ENCODE measurements at places on chromosomes 11 and 22.

DNA sequence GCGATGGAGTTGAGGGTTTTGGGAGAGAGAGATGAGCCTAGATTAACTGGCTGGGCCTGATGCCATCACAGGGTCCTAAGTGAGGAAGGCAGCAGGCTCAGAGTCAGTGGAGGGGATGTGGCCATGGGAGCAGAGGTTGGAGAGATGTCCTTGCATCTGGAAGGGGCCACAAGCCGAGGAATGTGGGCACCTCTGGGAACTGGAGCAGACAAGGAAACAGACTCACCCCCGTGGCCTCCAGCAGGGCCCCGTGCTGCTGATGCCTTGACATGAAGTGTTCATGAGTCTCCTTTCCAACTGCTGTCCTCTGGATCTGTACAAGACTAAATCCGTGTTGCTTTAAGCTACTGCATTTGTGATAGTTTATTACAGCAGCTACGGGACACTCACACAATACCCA is 49.2 kb downstream of the SHISAL1 start:
- no peak for DNase-seq

GRCh38 chr11:74299015-74299414 is 12.4 kb downstream of the P4HA3 start:
- DNase-seq, result no peak

- no peak for DNase-seq
Observed at GRCh38 chr11:102494216-102494615, 36.3 kb downstream of the MMP7 start.

DNA sequence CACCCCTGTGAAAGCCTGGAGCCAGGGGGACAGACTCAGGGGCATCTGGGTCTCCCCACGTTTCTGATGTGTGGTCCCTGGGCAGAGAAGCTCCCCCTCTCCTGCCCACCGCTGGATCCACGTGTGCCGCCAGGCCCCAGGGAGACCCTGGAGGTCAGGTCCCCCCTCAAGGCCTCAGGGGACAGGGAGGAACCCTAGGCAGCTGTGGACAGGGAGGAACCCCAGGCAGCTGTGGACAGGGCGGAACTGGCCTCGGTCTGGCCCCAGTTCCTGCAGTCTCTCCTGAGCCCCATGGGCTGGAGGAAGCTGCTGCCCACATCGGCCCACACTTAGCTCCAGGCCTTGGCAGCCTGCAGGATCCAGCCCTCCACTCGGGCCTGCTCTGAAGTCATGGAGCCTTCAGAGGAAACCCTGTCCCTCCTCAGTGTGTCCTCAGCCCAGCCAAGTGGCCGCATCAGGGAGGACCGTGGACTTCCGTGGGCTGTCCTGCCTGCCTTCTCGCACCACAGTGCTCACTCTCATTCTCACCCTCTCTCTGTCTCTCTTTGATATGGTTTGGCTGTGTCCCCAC is 127.7 kb downstream of the BRD1 start:
- DNase-seq, result no peak

DNA sequence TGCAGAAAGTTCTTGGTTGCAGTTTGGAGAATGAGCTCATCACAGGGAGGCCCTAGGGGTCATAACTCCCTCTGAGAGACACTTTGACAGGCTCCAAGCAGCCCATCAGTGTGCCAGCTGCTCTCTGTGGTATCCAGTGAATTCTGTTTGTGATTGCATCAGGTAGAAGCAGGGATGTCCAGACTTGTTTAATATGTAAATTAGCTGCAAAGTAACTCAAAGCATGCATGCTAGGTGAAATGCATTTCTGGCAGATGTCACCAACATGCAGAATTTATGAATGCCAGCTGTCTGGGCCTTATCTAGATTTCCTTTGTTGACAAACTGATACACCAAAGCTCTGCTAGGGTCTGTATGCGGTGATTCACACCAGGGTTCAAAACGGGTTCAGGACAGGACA is 123.6 kb upstream of the MTNR1B start:
- no peak for DNase-seq

DNA sequence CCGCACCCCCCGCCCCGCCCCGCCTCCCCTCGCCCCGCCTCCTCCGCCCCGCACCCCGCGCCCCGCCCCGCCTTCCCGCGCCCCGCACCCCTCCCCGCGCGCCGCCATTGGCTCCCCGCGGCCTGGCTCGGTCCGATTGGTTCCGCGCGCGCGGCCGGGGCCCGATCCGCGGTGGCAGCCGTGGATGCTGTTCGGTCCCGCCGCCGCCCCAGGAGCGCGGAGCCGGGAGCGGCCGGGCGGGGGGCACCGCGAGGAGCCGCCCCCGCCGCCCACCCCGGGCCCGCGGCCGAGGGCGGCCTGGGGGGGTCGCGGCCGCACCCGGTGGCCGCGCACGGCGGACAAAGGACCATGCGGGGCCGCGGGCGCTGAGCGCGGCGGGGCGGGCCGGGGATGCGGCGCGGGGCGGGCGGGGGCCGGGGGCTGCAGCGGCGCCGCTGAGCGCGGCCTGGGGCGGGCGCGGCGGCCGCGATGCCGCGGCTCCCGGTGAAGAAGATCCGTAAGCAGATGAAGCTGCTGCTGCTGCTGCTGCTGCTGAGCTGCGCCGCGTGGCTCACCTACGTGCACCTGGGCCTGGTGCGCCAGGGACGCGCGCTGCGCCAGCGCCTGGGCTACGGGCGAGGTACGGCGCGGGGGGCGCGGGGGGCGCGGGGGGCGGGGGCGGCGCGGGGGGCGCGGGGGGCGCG is at the start of gene B4GALNT4:
TSS of gene B4GALNT4 (plus strand) at position 164 of the 683 bp plus-strand sequence. CDS start at position 469, 305 bp downstream.
- no peak for DNase-seq

- DNase-seq, result no peak
Observed at GRCh38 chr22:49951000-49951677, 9.4 kb upstream of the PIM3 start.

DNA sequence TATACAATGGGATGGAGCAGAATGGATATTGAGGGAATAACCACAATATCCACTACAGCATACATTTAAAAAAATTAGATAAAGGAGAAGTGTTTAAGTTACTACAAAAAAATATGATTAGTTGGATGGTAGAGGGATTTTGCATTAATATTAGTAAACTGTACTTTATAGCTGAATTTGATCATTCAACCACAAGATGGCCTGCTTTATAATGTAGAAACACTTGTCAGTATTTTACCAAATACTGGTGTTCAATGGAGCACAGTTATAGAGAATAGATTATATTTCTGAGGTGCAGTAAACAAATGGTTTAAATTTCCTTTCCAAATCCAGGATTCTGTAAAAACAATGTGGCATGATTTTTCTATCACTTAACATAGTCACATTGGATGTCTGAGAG is 818.8 kb upstream of the CHORDC1 start:
- no peak for DNase-seq

DNA sequence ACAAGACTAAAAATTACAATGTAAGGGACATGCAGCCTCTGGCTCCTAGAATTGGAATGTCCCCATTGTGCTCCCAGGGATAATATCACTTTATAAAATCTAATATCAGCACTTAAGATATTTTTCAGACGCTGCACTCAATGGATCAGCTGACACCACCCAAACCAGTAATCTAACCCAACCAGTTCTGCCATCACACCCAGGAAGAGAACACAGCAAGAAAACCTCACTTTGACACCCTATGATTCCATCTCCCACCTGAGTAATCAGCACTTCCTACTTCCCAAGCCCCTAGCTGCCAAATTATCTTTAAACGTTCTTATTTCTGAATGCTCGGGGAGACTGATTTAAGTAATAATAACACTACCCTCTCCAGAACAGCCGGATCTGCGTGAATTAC is 2.6 kb downstream of the CASP4 start:
- no peak for DNase-seq

DNA sequence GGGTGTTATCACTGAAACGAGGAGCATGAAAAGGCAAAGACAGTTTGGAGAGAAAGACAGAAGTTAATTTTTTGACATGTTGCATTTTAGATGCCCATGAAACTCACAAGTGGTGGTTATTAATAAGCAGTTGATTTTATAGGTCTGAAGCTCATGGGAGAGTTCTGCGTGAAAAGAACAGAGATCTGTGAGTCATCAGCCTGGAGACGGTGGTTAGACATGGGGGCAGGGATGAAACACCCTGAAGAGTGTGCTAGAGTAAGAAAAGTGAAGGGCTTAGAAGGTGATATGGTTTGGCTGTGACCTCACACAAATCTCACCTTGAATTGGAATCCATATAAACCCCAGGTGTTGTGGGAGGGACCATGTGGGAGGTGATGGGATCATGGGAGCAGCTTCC is 289.1 kb upstream of the ISX start:
- no peak for DNase-seq

- no peak for DNase-seq
Observed at GRCh38 chr22:36544107-36544620, 15.2 kb upstream of the EIF3D start.

GRCh38 chr11:36014898-36015665 is 71.2 kb downstream of the LDLRAD3 start:
- no peak for DNase-seq

DNA sequence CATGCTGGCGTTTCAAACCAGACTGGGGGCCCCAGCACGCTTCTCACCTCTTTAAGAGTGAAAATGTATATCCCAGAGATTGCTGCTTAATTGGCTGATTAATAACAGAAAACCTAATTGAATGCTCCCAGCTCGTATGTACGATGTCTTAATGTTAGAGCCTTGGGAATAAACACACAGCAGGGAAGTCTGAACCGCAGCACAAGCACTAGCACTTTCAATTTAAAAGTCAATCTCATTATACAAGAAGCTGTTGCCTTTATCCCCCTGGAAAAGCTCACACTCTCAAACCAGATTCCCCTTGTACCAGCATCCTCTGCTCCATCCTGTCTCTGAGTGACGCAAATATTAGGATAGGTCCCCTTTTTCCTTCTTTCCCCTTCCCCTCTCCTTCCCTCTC is 449.1 kb downstream of the MN1 start:
- DNase-seq, result no peak

- no peak for DNase-seq
Observed at GRCh38 chr11:97742717-97743116, 1278.0 kb upstream of the CNTN5 start.

GRCh38 chr11:63889344-63889743 is 27.6 kb downstream of the RCOR2 start:
- DNase-seq, result no peak

GRCh38 chr11:13278609-13279486 is 1.3 kb downstream of the BMAL1 start:
- DNase-seq, result no peak

GRCh38 chr11:12746593-12747097 is 72.4 kb downstream of the TEAD1 start:
- no peak for DNase-seq

DNA sequence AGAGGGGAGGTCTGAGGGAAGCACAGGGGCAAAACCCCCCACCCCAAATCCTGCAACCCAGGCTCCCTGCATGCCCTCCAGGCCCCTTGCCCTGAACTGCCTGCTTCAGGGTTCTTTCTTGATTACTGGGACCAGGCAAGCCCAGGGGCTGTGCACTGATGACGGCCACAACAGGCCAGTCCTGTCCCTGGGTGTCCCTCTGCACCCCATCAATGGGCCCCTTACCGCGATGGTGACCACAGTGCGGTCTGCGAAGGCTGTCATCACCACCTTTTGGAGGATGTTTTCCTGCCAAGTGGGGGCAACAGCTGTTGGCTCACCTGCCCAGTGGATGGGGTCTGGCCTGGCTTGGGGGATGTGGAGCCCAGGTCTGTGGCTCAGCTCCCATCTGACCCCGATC is 5.0 kb upstream of the KCNJ11 start:
- DNase-seq, result no peak

DNA sequence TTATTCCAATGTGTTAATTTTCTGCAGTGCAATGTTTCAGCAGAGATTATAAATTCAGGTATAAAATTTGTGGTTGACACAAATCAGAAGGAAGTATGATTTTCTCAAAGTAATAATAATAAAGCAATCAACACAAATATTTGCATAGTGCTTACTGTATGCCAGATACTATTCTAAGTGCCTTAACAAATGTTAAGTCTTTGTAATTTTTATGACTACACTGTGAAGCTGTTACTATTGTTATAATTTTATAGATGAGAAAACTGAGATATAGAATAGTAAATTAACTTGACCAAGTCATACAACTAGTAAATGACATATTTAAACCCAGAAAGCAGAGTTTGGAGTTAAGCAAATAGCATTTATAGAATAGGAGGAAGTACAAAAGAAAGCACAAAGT is 16.4 kb upstream of the OR6X1 start:
- no peak for DNase-seq

GRCh38 chr22:45169591-45170466 is 6.1 kb downstream of the NUP50 start:
- no peak for DNase-seq

GRCh38 chr11:128906185-128907050 is 15.3 kb downstream of the KCNJ5 start:
- DNase-seq, result no peak

- DNase-seq, result no peak
Observed at GRCh38 chr11:30172883-30173311, 57.9 kb upstream of the FSHB start.

DNA sequence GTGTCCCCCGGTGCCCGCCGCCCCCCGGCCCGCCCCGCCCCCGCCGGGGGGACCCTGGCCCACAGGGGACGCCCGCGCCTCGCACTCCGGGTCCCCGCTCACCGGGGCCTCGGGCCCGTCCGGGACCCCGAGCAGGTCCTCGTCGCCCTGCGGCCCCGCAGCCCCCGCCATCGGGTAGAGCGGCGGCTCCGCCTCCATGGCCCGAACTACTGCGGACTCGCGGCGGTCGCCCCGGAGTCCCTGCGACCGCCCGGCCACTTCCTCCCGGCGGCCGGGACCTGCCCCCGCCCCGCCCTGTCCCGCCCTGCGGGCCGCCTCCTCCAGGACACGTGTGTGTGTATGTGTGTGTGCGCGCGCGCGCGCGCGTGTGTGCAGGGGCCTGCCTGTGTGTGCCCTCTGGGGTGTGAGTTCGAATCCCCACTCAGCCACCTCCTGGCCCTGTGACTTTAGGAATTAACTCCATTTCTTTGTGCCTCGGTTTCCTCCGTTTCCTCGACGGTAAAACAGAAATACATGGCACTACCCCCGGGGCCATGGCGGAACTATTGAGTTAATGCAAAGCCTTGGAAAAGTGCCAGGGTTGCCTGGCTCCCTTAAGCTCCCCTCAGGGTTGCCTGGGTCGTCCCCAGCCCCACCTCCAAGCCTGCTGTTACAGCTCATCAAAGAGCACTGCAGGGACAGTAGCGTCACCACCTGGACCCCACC is at the start of gene UNC93B1:
TSS of gene UNC93B1 (minus strand) at position 252 of the 705 bp plus-strand sequence. CDS start at position 198, 54 bp downstream.
- no peak for DNase-seq

GRCh38 chr22:24319451-24319850 is 48.8 kb downstream of the SPECC1L start:
- DNase-seq, result no peak

All from keratinocyte (primary cell).